Stimulated activated CD8-positive, alpha-beta memory T cell treated with anti-CD3 and anti-CD28 coated beads, Interleukin-15, amount 100 ng/mL, for 24 hours (primary cell): ENCODE measurements at places on chromosomes 16 and 17.

DNA sequence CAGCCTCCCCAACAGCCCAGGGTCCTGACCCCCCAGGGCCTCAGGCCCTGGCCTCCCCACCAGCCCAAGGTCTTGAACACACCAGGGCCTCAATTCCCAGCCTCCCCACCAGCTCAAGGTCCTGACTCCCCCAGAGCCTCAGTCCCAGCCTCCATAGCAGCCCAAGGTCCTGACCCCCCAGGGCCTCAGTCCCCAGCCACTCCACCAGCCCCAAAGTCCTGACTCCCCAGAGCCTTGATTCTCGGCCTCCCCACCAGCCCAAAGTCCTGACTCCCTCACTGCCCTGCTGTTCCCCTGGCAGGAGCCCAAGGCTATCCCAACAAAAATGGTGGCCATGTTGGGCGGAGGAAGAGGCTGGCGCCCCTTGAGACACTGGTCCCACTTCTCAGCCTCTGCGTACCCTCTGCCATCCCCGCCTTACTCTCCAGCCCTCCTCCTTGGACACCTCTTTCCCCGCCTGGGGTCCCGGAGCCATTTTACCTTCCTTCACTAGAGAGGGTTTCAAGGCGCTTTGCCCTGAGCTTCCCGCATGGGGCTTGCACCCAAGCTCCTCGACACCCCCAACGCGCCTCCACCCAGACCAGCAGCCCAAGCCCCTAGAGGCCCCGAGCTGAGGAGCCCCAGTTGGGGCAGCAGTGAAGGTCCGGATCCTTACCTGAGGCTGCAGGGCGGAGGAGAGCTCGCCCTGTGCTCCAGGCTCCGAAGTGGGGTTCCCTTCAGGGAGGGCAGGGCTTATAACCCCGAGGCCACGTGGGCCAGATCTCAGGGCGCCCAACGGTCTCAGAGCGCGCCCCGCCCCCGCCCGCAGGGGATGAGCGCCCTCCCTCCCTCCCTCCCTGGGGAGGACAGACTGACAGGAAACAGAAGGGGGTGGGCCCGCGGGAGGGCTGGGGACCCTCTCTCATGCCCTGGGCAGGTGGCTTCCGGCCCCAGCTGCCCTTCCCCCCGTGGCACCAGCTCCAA, 3.5 kb upstream of the TSPOAP1 start:
- peak; percentile 90 for DNase-seq

DNA sequence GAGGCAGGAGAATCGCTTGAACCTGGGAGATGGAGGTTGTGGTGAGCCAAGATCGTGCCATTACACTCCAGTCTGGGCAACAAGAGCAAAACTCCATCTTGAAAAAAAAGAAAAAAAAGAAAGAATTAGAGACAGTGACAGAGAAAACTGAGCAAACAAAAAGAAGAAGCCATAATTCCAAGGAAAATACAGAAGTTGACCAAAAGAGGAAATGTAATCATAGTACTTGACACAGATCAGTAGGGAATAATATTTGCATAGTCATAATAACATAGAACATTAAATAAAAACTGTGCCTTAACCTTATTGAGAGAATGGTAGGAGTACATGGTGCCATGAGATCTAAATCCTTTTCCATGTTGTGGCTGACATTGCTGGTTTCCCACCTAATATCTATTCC, 14.7 kb upstream of the USP31 start:
- DNase-seq: no peak

DNA sequence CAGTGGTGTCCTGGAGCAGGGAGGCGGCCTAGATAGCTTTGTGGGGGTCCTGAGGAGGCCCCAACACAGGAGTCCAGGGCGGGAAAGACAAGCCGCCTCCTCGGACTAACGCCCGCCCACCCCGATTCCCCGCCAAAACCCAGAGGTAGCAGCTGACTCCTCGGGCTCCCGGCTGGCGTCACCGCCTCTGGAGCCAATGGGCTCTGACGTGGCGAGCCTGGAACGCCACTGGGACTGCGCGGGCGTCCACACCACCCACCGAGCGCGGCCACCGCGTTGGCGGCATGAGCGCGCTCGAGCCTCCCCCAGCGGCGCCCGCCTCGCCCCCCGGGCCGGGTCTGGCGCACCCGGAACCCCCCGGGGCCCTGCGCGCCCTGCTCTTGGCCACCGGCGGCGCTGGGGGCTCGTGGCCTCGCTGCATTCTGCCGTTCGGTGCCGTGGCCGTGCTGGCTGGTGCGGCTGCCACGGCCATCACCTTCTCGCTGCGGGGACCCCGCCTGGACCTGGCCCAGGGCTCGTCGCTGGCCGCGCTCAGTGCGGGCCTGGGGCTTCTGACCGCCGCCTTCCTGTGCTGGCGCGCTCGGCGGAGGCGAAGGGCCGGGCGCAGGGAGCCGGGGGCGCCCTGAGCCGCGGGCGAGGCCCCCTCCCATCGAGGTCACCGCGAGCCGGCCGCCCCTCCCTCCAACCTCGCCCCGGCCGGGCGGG, 3.4 kb upstream of the NTN3 start:
- DNase-seq: no peak

DNA sequence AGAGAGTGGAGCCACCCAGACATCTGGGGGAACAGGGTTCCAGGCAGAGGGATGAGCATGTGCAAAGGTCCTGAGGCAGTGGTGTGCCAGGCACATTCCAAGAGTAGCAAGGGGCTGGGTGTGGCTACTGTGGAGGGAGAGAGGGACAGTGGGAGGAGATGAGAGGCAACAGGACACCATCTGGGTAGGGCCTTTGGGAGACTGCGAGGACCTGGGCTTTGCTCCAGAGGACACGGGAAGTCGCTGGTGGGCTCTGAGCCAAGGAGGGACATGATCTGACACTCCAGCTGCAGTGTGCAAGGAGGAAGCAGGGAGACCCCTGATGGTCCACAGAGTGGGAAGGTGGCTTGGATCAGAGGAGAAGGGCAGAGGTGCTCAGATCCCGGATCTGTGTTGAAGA, 56.7 kb upstream of the MED9 start:
- no peak for DNase-seq

GRCh38 chr16:61993108-61993507, 43.1 kb downstream of the CDH8 start:
- DNase-seq: no peak

DNA sequence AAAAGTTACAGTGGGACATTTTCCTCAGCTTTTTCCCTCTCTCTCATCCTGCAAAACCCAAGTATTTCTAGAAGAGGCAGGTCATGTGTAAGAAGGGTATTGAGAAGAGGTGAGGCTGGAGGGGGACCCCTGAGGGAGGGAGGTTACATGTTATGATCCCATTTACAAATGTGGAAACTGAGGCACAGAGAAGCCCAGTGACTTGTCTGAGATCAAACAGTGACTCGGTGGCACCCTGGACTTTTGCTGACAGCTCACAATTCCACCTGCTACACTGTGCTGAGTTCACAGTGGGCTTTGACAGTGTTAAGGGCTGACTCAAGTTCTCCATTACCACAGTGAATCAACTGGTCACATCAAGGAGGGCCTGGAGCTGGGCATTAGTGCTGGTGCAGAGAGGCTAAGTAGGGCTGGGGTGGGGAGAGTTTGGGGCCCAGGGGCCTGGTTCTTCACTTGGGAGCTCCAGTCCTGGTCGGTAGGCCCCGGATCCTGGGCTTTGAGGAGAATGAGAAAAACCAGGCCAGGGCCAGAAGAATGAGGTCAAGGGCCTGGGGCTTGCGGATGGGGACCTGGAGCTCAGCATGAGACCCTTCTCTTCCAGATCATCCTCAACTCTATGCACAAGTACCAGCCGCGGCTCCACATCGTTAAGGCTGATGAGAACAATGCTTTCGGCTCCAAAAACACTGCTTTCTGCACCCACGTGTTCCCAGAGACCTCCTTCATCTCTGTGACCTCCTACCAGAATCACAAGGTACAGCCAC, 26.0 kb downstream of the TBX4 start:
- no peak for DNase-seq

GRCh38 chr17:51461578-51462004, 201.2 kb downstream of the UTP18 start:
- DNase-seq: no peak

DNA sequence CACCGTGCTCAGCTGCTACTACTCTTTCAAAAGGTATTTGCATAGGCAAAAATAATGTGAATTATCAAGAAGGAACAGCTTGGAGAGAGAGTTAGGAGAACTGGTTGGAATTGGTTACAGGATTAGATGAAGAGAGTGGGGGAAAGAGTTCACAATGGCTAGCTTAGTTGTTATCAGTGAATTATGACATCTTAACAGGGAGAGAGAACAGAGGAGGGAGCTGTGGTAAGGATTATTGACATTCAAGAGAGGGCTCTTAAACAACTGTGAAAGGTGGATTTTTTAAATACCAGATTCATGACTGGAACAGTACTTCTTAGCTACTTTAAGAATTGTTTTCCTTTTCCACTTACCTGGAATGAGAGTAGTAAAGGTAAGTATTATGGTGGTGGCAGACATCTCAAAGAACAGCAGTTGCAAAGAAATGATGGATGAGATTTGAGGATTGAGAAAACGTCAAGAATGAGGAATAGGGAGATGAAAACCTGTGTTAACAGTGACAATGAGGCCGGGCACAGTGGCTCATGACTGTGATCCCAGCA, 43.9 kb upstream of the SLC5A11 start:
- DNase-seq: no peak

GRCh38 chr16:12098429-12099310, 122.1 kb downstream of the SNX29 start:
- DNase-seq: no peak

DNA sequence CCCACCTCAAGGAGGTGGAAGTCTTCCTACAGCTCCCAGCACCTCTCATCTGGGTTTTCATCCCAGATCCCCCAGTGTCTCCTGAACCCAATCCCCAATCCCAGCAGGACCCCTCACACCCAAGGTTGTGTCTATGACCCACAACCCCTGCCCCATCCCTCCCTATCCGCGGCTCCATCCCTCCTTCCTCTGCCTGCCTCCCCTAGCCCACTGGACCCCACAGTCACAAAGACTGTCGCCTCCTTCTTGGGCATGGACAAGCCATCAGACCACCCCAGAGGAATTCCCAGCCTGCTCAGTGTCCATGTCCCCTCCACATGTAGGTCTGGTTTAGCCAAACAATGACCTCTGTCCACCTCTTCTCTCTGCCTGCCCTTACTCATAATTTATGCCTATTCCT, 12.3 kb downstream of the CES1 start:
- DNase-seq: no peak

DNA sequence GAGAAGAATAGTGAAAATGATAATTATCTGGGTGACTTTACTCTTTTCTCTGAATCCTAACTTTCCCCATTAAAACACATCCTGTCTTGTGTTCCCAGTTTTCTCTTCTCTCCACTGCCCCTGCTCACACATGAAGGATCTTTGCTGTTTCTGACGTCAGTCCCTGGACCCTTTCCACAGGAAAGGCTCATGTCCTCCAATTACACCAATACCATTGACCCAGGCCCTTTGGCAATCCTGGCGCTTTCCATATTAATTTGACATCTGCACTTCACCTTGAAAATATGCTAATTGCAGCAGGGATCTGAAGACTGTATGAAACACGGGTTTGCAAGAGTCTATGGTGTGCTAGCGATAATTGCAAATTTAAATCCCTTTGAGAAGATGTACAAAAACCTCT, 170.2 kb upstream of the GOT2 start:
- DNase-seq: no peak

- no peak for DNase-seq
These were observed 228.1 kb downstream of the NTN1 start for GRCh38 chr17:9249245-9249953.

GRCh38 chr17:40582328-40582901, 17.1 kb upstream of the CCR7 start:
- DNase-seq: no peak

DNA sequence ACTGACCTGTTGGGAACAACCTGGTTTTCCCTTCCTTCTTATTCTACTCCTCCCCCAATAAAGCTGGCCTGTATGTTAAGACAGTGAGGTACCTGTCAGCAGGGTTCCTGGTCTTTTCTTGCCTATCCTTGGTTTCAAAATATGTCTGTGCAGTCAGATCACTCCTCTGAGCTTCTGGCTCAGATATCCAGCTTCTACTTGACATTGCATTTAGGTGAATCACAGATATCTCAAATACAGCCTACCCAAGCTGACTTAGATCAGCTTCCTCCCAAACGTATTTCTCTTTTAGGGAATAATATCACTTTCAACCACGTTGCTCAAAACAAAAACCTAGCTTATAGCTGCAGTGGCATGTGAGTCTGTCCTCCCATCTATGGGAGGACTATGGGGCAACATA, 48.7 kb downstream of the TEX14 start:
- DNase-seq: no peak

GRCh38 chr17:29180034-29180787, at the start of gene MYO18A:
TSS of gene MYO18A (minus strand) at chr17:29180398. CDS start at chr17:29166940, 13,458 bp downstream.
- peak; percentile 59 for DNase-seq

GRCh38 chr17:68777243-68777855, 176.2 kb upstream of the FAM20A start:
- DNase-seq: no peak

GRCh38 chr17:18261659-18262058, 1.2 kb downstream of the MIEF2 start:
- DNase-seq: no peak

DNA sequence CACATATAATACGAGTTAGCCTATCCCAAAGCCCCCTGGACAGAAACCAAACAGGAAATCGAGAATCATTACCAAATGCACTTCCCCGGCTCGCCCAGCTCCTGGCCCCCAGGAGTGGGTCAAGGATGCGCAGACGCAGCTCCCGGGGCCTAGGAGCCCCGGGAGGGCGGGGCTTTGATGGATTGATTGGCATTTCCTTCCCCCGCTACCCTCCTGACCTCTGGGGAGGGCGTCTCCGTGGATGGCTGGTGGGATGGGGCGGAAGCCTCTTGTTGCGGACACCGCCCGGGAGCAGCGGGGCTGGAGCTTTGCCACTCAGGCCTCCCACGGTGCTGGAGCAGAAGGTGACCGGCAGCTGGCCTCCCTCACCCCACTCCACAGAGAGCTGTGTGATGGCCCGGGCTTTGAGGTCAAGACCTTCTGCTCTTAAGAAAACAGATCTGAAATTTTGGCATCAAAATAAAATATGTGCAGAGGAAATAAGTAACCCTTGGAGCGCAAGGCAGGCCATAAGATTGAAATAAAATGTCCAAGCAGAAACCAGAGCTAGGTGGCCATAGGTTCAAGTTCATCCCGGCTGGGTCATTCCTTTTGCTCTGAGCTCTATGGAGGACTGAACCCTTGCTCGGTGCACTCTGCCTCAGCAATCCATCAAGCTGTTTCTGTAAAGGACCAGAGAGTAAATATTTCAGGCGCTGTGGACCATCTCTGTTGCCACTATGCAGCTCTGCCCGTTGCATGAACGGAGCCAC, 262.3 kb downstream of the SOX9 start:
- DNase-seq: no peak
